Thoracic aorta (tissue), 2 donors: ENCODE measurements at places on chromosomes 12 and 14.

DNA sequence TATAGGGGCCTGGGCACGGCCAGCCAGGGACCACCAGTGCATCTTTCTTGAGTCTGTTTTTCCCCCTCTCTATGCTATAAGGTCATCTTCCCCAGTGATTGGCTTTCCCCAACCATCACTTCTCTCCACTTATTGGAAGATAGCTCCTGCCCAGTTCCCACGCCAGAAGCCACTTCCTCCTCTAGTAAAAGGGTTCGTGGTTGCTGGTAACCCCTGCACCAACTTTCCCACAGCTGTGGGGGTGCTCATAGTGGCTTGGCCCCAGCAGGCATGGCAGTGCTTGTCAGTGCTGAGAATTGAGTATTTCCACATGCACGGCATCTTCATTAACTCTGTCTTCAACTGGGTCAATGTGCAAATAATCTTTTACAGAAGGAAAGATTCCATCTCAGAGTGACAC is 215.4 kb downstream of the FOXN3 start:
- no peak for DNase-seq

DNA sequence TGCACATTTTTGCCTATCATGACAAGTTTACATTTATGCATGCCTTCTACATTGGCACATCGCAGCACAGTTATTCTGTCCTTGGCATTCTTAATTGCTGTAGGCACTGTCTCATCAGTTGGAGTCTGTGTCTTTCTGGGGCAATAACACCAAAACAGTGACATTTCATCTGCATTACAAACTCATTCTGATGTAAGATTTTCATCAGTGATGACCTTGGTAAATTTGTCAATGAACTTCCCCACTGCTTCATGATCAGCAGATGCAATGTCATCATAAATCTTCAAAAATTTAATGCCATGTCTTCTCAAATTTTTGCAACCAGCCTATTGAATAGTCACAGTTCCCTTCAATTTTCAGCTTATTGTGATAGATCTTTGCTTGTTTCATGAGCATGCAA is 85.5 kb downstream of the CAPZA3 start:
- no peak for DNase-seq

- no peak for DNase-seq
Observed at GRCh38 chr12:130249376-130249775, 87.1 kb downstream of the FZD10 start.

GRCh38 chr14:81252278-81252677 is 31.5 kb upstream of the GTF2A1 start:
- no peak for DNase-seq

DNA sequence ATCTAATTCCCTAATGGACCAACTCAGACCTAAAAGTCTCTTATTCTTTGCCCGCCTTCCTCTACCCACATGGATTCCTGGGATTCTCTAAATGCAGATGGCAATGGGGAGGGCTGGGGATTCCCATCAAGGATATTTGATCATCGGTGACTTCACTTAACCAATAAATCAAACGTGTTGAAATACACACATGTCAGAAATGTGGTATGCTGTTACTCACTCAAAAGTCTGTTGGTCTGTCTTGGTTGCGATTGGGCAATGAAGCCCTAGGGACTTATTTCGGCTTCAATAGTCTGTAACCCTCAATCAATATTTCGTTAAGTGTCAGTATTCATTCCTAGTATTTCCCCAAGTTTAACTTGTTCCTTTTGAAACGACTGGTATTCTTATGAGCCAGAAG is 117.2 kb upstream of the DIO3 start:
- no peak for DNase-seq

- DNase-seq: no peak
Observed at GRCh38 chr14:88706425-88706824, 86.3 kb downstream of the EML5 start.

DNA sequence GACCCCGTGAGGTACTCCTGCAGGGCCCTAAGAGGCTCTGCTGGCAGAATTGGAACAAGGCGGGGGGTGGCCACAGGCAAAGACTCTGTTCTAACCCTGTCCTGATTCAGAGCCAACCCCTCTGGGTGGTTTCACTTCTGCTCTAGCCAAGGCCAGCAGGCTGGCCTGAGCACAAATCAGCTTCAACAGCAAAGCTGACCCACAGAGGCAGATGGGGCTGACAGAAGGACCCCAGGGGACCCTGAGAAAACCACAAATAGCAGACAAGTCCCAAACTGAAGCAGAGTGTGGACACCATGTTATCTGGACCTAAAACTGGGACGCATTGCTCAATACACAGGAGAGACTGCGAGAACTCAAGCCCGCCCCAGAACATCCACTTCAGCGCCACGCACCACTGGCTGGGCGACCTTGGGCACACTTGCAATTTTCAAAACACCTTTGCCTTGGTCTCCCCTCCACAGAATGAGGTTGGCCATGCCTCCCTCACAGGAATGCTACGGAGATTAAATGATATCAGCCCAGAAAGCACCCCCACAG is 76.4 kb upstream of the DICER1 start:
- DNase-seq: no peak
